ENCODE measurements at places on chromosomes 3 and 15.
A peak's percentile ranks its signal among the peaks of the same experiment; 100 is the strongest.

DNA sequence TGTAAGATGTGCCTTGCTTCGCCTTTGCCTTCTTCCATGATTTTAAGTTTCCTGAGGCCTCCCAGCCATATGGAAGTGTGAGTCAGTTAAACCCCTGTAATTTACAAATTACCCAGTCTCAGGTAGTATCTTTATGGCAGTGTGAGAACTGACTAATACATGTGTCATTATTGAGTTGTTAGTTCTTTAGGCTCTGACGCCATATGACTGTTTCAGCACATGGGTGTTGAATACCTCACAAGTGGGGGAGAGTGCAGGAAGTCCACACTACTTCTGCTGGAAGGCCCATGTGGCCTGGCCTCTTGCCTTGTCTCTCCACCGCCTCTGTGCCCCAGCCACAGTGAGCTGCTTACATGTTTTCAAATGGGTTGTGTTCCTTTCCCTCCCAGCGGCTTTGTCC lies 28.5 kb downstream of the MFSD1 start:
- no peak for DNase-seq

GRCh38 chr3:178393824-178394223 lies 142.4 kb upstream of the KCNMB2 start:
- peak; percentile 93 for DNase-seq

GRCh38 chr3:82038556-82038955 lies 277.1 kb upstream of the GBE1 start:
- peak; percentile 27 for DNase-seq

DNA sequence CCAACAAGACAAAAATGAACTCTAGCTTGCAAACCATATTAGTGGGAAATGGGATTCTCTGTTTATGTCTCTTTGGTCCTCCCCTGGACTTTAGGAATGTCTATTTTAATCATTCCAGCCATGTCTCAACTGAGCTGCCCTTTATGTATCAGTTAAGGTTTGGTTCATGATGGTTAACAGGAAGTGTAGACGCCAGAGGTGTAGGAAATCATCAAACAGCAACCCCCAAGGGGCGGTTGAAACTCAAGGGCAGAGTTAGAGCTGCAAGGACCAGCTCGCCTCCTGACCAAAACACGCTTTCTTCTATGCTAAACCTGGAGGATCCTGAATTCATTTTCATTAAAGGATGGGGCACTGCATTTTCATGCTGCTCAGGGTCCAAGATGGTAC lies 53.7 kb upstream of the HEG1 start:
- DNase-seq = no peak

DNA sequence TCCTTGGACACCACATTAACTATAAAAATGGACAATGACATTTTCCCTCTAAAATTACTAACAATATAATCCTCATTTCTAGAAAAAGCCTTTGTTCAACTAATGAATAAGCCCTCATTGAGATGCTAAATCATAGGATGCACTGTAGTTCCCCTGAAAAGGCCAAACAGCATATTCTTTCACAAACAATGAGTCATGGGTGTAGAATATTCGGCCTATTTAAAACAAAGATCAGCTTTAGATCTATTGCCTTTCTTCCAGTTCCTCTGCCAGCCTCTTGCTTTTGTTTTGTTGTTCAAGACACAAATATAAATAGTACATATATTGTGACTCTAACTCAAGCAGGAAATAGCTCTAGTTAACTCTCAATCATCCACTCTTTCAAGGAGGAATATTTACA lies 82.5 kb downstream of the ADAM10 start:
- DNase-seq = peak; percentile 36

- no peak for DNase-seq
Measured at GRCh38 chr3:55060896-55061719, 133.2 kb upstream of the LRTM1 start.

Measured in fibroblast of skin of back (primary cell).